ENCODE measurements at places on chromosomes 16 and 17.
A peak's percentile ranks its signal among the peaks of the same experiment; 100 is the strongest.

DNA sequence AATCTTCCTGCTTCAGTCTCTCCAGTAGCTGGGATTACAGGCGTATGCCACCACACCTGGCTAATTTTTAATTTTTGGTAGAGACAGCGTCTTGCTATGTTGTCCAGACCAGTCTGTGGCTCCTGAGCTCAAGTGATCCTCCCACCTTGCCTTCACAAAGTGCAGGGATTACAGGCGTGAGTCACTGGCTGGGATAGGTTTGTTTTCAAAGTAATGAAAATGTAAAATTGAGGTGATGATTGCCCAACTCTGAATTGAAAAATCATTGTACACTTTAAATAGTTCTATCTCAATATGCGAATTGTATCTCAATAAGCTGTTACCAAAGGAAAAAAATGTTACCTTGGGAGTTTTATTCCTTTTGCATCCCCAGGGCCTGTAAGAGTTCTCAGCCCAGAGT, 1.2 kb upstream of the AMFR start:
- peak; percentile 2 for DNase-seq

DNA sequence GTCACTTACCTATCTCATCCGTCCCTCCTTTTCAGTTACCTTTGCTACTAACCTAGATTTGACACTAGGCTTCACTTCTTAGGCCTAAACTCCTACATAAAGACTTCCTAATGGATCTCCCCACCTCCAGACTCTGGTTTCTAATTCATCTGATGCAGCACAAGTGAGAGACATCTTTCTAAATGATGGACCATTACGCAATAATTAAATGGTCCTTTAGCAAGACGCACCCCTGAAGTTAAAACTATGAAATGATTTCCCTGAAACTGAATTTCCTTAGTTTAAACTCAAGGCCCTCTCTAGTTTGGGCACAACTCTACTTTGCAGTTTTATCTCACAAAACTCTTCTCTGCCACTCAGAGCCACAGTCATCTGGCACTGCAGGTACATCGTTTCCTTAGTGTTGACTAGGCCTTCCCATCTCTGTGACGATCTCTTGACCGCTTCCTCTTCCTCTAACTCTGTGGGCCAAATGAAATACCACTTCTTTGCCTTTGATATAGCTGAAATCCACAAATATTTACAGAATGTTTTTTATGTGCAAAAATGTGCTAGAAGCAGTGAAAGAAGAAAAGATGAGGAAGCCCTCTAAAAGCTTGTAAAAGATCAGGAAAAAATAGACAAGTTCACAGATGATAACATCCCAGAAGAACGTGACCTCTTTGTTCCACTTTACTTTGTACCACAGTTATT, 3.3 kb downstream of the SYNRG start:
- no peak for DNase-seq

DNA sequence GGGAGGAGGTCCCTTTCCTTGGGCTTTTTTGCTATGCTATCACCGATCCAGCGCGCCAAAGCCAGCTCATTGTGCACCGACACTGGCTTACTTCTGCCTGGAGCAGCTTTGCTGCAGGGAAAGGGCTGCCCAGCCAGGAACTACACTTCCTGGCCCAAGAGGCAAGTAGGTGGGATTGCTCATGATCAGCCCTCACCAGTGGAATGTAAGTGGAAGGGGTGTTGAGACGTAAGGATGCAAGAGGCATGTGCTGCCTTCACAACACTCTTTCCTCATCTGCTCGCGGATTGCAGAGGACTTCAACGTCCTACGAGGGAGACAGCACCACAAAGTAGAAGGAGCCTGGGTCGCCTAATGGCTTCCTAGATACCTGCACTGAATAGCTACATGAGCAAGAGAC, 104.3 kb upstream of the FOXF1 start:
- no peak for DNase-seq

GRCh38 chr17:74922694-74923537, at the start of gene USH1G:
TSS of gene USH1G (minus strand) at chr17:74923255. CDS start at chr17:74923073, 182 bp downstream.
- no peak for DNase-seq

GRCh38 chr16:2715519-2715918, 4.5 kb downstream of the PRSS27 start:
- DNase-seq = peak; percentile 28

- no peak for DNase-seq
Observed at GRCh38 chr17:38751144-38751807, 1.3 kb upstream of the PSMB3 start.

- no peak for DNase-seq
Observed at GRCh38 chr16:7545251-7545650, 212.6 kb downstream of the RBFOX1 start.

DNA sequence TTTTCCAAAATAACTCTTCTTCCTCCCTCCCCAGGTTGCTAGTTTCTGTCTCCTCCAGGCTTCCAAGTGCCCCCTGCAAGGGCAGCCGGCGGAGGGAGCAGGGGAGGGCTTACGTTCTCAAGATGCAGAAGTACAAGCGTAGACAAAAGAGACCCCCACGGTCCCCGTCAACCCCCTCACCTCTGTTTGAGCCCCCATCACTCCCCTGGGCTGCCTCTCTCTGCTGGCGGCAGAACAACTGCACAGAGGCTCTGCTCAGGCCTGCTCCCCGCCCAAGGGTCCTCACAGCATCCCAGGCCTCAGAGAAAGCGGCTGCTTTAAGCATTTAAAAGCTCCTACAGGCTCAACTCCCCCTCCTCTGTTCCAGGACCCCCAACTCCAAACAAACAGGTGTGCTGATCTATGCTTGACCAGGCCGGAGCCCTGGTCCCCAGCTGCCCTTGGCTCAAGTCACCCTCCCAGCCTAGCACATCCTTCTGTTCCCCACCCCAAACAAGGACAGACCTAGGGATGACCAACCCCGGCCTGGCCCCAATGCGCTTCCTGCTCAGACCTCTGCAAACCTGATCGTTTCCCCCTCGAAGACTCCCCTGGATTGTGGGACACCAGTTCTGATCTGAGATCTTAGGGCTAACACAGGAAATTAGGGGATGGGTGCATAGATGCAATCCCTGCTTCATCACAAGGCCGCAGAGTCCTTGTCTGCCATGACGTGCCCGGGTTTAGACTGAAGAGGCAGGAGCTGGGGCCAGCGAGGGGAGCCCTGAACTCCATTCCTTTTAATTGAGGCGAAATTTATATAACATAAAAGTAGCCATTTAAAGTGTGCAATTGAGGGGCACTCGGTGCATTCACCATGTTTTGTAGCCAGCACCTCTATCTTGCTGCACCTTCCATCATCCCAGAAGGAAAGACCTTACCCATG, 17.2 kb upstream of the RBFOX3 start:
- DNase-seq = no peak
